ENCODE measurements at places on chromosomes 7 and 10. TPM values are rescaled to one million over a fixed set of nuclear protein-coding genes. Genes with fewer than 3 reads are reported as not detected.

Gene TMEM229A
- not detected for total RNA-seq

Gene HMX3
- not detected for total RNA-seq

Gene OR2A42
- total RNA-seq = 0.10 TPM

Gene BMI1
- 41.9 TPM for total RNA-seq

Gene CD36
- 589 TPM for total RNA-seq

Gene TWIST1
- total RNA-seq = 39.9 TPM

Gene FAM25G
- 1.8 TPM for total RNA-seq

Gene OR2A5
- total RNA-seq = not detected

GRCh38 chr7:19116121-19117090, 1.0 kb downstream of the TWIST1 start:
- no peak for DNase-seq

GRCh38 chr10:78691301-78692030, 377.3 kb upstream of the ZMIZ1 start:
- DNase-seq = no peak

DNA sequence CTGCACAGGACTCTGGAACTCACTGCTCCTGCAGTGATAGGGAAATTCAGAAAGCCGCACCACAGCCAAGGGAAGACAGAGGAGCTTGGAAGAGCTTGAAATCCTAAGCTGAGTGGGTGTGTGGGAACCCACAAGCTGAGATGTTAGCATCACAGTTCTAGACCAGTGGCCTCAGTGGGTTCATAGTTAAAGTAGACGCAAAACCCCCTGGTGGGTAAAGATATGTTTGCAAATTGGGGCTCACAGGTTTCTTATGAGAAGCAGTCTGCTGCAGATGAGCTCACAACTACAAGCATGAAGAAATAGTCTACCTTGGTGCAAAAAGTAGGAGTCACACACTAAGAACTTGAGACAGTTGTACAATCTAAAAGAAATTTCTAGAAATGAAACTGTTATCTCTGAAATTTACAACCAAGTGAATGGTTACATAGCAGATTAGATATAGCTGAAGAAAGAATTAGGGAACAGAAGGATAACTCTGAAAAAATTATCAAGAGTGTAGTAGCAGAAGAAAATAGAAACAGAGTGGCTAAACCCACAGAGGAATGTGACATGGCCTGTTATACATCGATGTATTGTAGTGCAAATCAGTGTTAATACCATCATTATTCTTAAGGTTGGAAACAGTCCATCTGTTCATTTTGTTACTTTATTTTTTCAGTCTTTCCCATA, 77.2 kb downstream of the DYNC2I1 start:
- DNase-seq = no peak

DNA sequence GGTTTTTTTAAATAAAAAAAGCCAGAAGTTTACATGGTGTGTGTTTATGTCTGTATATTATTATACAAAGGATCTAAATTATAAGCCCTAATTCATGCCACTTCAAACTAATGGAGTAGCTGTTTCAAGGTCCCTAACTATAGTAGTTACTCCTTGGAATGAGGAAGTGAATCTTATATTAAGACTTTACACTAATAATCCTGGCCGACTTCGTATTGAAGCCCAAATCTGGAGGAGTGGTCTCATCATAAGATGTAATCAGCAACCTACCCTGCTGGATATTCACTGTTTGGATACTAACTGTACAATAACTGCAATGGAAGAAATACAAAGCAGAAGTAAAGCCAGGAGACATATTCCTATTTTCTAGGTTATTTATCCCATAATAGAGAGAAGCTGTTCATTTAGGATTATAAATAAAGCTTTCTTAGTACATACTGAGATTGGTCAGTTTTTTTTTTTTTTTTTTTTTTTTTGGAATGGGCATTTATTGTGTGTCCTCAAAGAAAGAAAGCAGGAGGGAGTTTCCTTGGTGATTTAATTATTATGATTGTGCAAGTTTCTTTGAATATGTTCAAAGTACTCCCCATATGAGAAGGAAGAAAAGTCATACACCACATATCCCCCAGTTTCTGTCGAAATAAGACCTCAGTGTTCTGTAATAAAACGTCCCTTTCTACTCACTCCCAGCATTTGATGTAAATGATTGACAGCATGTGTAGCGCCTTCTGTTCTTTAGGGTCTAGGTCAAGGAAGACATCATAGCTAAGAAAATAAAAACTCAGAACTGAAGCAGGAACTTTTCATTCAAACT, 397.8 kb downstream of the EXOC4 start:
- DNase-seq = no peak

GRCh38 chr10:71911296-71911953, 52.8 kb upstream of the CHST3 start:
- DNase-seq = peak; percentile 28

DNA sequence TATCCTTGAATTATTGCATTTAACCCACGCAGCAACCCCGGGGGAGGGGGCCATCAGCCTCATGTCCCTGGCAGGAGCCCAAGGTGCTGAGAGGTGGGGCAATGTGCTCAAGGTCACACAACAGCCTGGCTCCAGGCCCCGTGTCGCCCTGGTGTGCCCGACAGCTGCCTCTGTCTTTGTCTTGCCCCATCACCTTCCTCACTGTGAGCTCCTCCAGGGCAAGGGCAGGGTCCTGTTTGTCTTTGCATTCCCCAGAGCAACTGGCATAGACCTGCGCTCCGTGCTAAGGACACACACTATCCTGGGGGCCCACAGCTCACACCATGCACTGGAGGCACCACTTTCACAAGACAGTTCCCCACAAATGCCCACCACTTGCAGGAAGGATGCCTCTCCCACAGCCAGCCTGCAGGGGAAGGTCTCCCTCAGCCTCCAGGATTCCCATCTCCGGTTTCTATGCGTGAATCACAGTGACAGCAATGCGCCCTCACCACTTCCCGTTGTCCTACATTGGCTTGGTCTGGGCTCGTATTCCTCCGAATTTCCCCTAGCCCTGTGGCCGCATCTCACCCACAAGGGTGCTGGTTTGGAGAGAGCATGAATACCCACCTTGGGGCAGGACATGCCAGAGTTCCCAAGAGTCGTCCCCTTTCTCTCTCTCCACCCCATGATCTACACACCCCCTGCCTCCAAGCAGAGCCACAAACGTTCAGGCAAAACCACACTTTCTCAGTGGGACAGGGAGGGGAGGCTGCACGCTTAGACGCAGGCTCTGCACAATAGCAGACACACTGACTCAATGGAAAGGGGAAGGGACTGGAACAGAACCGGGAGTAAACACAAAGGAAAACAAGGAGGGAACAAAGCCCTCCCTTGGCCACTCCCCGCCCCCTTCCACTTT, 10.3 kb downstream of the ITPRIP start:
- peak; percentile 73 for DNase-seq

GRCh38 chr7:5679048-5679812, 102.2 kb downstream of the RNF216 start:
- peak; percentile 52 for DNase-seq

DNA sequence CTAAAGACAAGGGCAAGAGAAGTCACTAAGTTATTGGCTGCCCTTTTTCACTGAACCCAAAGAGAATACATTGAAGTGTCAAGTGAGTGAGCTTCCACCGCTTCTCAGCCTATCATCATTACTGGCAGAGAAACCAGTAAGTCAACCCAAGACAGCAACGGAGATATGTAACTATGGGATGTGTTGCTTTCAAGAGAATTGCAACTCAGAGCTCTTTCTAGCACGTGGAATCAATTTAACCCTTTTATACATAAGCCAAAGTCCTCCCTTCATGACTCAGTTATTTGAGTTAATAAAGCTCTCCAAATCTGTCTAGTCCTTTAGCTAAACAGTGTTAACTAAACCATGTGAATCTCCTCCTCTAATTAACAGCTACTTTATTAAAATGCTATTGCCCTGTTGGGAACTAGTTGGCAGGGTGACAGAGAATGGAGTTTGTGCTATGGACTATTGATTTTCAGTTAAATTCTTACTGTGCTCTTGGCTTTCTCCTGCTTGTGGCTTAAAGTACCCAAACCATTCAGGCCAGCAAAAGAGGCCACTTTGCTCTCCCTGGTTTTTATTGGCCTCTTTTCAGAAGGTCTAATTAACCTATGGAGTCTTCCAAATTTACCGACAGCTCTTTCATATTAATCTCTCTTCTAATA, 287.7 kb downstream of the NRG3 start:
- DNase-seq = no peak

DNA sequence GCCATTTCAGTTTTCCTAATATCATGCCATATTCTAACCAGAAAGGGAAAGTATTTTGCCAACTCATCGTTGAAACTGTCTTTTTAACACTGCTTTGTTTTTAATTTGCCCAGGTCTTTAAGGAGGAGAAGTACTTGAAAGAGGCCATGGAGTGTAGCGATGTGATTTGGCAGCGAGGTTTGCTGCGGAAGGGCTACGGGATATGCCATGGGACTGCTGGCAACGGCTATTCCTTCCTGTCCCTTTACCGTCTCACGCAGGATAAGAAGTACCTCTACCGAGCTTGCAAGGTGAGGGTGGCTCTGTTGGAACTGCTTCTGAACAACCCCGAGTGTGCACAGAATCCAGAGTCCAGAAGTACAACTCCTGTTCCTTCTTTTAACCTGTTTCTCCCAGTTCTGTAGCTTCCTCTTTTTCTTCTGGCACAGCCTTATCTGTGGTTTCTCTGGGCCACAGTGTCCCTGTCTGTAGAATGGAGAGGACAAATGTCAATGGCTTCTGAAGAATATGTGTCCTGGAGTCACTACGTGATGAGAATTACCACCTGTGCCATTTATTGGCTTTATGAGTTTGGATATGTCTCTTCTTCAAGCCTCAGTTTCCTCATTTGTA, 60.1 kb downstream of the LANCL2 start:
- no peak for DNase-seq

- DNase-seq = no peak
Observed at GRCh38 chr10:130498042-130498441, 361.9 kb downstream of the GLRX3 start.
